Stimulated activated CD4-positive, alpha-beta T cell treated with anti-CD3 and anti-CD28 coated beads, Interleukin-15, amount 100 ng/mL, for 1 hour (primary cell): ENCODE measurements at places on chromosomes 7 and 10.

- DNase-seq: no peak
Measured at GRCh38 chr7:20132585-20132984, 84.6 kb downstream of the MACC1 start.

DNA sequence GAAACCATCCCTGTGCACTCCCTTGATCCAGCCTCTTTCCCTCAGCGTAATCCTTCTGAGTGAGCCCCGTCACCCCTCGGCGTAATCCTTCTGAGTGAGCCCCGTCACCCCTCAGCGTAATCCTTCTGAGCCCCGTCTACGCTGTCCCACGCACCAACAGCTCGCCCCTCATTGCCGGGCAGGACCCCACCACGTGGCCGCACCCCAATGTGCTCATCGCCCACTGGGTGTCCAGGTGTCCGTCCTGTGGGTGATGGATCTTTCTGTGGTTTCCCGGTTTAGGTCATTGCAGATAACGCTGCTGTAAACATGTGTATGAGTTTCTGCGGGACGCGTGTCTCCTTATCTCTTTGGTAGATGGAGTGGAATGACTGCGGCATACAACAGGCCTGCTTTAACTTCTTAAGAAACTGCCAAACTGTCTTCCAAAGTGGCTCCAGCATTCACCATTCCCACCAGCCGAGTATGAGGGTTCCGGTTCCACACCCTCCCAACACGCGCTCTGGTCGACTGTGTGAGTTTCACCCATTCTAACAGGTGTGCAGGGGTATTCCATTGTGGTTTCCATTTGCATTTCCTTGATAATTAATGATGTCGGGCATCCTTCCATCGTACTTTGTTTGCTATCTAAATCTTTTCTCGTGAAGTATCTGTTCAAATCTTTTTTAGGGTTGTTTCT lies 42.1 kb upstream of the NKX6-2 start:
- DNase-seq: no peak

DNA sequence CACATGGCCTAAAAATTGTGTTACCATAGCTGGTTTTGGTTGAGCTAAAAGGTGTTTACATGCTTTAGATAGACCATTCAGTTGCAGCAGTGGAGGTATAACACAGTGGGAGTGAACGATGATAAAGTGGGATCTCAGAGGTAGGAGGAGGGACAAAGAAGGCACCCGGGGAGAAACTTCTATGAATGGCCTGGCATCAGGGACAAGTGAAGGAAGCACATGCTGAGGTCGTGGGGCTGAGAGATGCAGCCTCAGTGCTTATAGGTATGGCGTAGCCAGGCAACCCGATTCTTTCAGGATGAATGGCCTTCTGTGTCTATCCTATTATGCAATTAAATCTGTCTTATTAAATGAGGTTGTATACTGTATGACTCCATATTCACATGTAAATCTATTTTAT lies 3.9 kb upstream of the CDK6 start:
- no peak for DNase-seq

GRCh38 chr10:86220626-86221025 lies 146.0 kb downstream of the GRID1 start:
- no peak for DNase-seq

DNA sequence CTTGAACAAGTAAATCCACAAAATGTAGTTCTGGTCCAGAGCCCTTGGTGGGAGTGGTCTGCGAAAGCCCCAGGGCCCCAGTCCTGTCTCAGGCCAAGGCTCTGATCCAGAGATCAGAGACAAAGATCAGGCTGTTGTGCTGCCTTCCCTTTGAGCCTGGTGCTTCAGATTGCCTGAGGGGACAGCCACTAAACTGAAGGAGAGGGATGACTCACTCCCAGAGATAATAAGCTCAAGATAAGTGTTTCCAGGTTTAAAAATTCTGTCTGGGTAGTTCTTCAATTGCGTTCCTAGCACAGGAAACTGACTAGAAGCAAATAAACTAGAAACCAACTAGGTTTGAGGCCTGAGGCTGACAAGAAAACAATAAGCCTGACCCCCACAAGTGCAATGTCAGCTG lies 190.2 kb downstream of the RAMP3 start:
- DNase-seq: no peak

DNA sequence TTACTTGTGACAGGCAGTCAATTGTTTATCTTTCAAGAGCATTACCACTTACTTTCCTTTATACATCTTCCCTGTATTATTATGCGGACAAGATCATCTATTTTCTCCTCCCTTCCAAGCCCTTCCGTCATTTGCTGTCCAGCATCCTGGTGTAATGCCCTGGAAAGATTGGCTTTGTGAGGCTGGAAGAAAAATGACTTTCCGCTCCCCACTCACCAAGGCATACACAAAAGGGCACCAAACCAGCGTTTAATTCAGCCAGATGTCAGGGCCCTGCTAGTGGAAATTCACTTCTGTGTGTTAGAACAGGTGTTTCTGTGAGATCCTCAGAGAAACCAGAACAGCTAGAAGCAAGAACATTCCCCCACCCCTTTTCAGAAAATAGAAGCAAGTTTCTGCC lies 128.1 kb upstream of the NANOS1 start:
- DNase-seq: no peak

GRCh38 chr10:20891338-20891714 lies 5.8 kb downstream of the NEBL start:
- no peak for DNase-seq

DNA sequence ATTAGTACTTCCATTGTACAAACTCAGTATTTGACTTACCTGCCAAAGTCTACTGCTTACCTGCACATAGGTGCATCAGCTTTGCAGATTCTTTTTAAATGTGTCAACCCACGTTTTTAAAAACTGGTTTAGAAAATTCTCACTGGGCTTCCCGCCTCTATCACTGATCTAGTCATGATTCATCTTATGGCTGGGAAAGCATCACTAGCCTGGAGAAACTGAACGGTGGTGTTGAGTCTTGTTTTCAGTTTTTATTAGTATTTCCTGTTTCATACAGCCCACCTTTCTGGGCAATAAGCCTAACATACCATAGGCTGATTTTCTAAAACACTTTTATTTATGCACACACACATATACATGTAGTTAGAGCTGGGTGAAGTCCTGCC lies 19.7 kb downstream of the DOCK1 start:
- DNase-seq: no peak

DNA sequence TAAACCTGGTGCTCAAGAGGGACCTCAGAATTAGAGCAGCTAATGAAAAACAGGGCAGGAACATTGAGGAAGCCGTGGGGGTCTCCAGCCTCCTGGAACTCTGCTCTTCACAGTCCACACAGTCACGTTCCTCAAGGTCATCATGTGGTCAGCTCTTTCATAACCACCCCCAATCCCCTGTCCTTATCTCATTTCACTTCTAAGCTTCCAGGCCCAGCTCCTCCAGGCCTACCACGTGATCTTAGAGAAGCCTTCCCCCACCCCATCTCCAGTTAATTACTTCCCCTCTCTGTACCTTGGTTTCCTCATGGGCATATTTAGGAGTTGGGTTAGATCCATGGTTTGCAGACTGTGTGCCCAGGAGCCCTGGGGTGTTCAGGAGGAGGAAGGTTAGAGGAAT lies 106.4 kb upstream of the TCF7L2 start:
- no peak for DNase-seq

GRCh38 chr7:19558527-19558926 lies 150.3 kb downstream of the POLR1F start:
- DNase-seq: no peak

- DNase-seq: no peak
Measured at GRCh38 chr10:17181751-17182150, 19.7 kb downstream of the TRDMT1 start.

GRCh38 chr10:132974249-132974796 lies 32.0 kb upstream of the CFAP46 start:
- no peak for DNase-seq

DNA sequence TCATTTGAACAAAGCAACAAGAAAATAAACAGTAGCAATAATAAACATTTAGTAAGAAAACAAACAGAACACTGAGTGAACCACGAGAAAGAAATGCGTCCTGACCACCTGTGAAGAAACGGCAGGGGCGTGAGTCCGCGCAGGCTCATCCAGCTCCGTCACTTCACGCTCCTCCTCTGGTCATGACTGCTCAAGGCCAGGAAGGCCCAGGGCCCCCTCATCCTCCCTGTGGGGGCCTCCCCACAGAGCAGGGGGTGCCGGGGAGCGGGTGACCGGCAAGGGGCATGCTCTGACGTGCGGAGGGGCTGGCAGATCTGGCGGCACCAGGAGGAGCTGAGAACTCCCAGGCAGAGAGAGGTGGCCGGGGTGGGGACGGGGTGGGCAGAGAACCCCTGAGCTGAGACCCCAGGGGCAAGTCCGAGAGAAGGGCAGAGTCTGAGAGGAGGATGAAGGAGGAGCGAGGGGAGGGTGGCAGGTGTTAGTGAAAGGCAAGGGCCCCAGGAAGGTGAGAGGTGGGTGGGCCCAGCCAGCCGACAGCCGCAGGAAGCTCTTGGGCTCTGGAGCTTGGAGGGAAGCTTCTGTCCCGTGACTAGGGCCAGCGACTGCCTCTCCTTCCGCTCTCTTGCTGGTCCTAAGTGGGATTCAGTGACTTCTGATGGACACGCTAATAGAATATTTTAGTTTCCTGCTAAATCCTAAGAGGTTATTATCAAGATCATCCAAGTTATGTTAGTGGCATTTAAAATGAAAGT lies 223.9 kb downstream of the TCERG1L start:
- no peak for DNase-seq

DNA sequence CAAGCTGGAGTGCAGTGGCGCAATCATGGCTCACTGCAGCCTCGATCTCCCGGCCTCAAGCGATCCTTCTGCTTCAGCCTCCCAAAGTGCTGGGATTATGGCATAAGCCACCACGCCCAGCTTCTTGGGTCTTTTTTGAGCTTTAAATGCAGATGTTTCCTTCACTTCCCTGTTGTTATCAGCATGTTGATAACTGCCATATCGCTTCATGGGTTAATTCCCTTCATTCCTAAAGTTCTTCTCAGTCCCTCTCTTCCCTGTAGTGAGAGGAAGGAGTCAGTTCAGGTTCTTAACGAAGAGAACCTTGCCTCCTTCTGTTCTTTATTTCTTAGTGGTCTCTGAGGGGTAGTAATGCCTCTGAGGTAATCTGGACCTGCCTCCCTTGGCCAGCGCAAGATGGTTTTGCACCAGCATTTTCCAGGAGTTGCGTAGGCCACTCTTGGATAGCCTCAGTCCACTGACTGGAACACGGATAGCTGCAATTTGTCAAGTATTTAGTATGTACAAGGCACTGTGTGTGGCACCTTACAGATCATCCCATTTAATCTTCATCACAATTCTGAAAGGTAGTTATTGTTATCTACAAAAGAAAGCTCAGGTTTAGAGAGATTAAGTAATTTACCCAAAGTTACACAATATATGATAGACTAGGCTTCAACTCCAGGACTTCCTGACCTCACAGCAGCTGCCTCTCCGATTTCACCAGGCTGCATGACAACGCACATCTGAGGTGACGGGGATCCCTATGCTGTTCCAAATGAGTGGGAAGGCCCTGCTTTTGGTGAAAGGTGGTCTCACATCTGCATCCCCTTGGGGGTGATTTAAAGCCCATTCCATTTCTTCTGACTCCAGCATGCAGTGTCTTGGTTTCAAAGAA lies 60.5 kb downstream of the GATA3 start:
- no peak for DNase-seq

- DNase-seq: no peak
Measured at GRCh38 chr10:13767676-13768178, 181.0 kb downstream of the PRPF18 start.

DNA sequence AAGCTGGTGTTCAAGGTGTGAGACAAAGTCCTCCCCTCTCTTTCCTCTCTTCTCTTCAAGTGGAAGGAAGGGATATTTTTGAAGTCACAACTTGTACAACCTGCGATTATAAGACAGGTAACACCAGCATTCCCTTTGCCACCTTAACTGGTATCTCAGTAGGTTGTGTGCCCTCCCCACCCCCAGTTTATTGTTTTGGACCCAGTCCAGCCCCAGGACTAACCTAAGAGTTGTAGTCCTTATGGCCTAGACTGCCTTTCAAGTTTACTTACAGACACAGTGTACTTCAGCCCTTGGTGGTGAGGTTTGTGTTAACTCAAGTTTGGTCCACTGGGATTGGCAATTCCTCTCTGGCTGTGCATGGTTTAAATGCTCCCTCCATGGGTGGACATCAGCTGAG lies 26.8 kb upstream of the CYP2C8 start:
- no peak for DNase-seq

- DNase-seq: no peak
Measured at GRCh38 chr7:64877714-64878610, 25.1 kb upstream of the ZNF273 start.

DNA sequence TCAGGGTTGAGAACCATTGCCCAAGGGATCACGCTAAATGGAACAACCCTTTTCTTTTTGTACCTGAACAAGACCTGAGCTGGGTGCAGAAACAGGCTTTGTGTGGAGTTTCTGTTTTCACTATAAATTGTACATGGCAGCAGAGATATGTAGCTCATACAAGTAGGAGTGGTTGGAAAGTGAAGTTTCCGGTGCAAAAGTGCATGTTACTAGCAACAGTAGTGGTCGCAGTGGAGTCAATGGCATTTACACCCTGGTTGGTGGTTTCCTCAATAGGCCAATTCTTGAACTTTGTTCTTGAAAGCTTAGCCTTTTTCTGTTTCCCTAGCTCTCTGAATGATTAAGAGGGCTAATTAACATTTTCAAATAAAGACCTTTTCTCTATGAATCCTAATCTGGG lies 170.7 kb downstream of the NEBL start:
- no peak for DNase-seq

DNA sequence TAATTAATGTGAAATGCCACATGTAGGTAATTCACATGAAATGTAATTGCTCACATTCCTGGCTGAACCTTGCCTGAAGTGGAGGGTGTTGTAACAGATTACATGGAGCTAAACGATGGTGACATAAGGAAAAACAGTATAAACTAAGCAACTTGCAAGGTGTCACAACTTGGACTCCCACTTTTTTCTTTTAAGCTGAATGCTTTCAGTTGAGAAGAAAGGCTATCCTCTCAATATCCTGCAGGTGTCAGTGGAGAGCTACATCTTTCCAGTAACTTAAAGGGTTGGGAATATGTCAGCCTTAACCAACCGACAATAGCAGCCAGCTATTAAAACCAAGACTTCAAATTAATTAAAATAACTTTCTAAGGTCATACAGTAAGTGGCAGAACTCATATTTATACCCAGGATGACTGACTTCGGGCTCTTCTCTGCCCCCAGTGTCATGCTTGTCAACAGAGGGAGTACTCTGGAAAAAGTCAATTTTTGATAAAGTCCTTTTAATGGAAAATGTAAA lies 33.7 kb downstream of the NRBF2 start:
- no peak for DNase-seq

DNA sequence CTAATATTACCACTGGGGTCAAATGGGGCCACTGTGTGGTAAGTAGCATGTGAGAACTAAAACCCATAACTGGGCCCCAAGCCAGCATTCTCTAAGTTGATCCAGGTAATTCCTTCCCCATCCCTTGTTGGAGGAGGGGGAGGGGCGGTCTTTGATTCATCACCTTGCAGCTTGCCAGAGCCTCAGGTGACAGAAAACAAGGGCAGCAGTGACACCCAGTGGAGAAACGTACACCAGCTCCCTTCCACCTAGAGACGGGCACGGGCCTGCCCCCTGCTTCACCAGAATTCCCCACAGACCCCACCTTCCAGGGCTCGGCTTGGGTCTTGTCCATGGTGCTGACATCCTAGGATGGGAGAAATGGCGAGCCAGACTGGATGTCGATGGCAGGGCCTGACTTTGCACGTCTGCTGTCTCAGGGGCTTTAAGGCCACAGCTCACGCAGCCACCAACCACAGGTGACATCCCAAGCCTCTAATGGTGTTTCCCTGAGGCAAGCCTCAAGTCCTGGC lies 102.0 kb downstream of the STRA8 start:
- no peak for DNase-seq

GRCh38 chr10:79070081-79070605 lies 1.4 kb downstream of the ZMIZ1 start:
- no peak for DNase-seq

- DNase-seq: no peak
Measured at GRCh38 chr10:16777473-16778370, 39.5 kb downstream of the RSU1 start.

- no peak for DNase-seq
Measured at GRCh38 chr10:72315611-72316385, 38.9 kb downstream of the DNAJB12 start.
